Skeletal muscle cell (primary cell): ENCODE measurements at places on chromosomes 5 and 9.

- no peak for DNase-seq
These were observed 713 bp downstream of the MOB3B start for GRCh38 chr9:27528886-27529315.

DNA sequence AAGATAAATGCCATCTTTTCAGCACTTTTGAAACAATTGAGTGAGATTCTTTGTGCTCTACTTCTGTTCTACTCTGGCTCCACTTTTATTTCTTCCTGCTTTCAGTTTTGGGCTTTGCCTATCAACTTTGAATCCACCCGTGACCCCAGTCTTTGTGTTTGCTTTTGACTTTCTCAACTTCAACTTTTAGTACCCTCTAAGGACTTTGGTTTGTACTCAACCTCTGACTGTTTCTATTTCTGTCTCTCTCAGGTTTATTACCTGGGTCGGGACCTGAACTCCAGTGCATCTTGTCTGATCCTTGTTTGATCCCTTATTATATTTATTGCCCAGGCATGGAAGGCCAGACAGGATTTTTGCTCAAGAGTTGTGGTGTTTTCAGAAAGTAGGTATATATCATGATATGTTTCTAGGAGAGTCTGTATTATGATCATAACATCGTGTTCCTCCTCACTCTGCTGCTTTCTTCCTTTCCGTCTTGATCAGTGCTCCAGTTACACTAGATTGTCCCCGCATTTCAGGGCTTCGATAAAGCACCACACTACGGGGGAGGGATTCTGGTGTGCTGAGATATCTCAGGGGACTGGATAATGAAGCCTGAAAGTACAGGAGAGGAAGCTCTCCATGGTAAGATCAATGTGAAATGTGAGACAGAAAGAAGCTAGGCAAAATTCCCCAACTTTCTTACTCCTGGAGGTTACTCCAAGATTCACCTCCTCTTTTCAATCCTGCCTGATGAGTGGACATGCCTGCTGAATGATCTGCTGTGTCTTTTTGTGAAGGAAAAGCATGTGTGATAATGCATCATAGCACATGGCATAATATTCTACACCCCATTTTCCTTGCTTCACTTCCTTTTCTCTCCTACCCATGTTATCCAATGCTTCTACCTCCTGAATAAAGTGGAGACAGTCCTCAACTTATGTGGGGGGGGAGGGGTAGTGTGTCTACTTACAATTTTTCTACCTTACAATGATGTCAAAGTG is 155.5 kb upstream of the GRIN3A start:
- no peak for DNase-seq

DNA sequence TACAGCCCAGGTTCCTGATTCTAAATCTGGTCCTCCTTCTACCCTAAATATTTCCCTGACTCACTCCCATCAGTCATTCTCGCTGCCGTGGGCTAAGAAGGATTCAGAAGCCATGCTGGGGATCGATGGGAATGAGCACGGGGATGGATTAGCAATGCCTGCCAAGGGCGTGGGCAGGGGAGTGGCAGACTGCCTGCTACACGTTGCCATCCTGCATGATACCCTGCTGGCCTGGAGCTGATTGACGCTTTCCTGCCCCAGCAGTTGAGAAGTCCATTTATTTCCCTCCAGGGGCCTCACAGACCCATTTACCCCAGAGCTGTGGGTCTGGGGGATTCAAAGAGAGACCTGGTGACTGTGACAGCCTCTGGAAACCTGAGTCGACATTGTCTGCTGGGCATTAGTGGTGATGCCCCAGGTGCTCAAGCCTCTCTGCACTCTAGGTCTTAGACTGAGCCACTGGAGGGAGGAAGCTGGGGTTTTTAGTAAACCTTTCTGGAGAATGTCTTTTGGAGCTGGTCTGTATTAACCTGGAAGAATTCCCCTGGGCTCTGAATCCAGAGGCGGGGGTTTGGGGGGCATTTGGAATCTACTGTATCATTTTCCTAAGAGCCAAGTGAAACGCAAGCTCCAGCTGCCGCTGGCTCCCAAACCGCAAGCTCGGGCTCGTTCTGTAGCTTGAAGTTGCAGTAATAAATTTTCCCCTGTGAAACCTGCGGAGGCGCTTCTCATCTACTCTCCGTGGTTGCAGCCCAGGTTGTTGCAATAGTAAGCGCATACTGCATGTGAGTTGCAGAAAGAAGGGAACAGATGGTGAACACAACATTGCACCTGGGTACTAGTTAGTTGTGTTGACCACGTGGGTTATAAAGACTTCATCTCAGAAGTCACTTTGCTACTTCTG is 76.3 kb upstream of the RAPGEF1 start:
- no peak for DNase-seq

DNA sequence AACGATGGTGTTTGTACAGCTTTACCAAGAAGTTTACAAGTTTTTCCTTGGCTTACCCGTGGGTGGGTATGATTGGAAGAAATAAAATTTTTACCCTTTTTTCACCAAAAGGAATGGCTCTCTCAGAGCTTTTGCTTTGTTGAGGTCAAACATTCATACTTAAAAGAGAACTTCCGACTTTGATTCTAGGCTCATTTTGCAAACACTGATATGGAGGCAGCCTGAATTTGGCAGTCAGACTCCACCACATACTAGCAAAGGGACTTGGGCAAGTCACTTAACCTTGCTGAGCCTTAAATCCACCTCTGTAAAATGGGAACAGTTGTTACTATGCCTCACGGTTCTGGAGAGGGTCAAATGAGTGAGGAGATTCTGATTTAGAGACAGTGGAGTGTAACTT is 153.5 kb downstream of the PRKACG start:
- no peak for DNase-seq

DNA sequence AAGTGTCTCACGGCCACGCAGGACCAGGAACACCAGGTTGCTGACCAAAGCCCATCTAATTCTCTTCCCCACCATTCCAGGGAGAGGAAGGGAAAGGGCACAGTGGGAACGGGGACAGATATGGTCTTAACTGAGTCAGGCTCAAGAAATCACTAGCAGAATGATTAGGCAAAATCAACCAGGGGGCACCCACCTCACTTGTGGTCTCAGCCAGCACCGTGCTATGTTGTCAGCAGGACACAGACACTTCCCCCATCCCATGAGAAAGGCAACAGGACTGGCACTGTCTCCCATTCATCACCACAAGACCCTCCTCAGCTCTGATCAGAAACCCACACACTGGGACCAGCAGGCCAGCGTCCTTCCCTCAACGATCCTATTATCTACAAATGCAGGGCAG is 2.9 kb downstream of the BICD2 start:
- DNase-seq = no peak
